ENCODE measurements at places on chromosomes 13 and 19.

- no peak for DNase-seq
Observed at GRCh38 chr13:94212196-94212595, 267.3 kb downstream of the DCT start.

- DNase-seq: no peak
Observed at GRCh38 chr13:100298116-100298681, 209.3 kb downstream of the PCCA start.

- DNase-seq: no peak
Observed at GRCh38 chr19:46802152-46802551, 13.8 kb upstream of the SLC1A5 start.

GRCh38 chr19:55321466-55322137 is 3.5 kb downstream of the TMEM150B start:
- DNase-seq: no peak

GRCh38 chr13:114166381-114167131 is 12.5 kb upstream of the CFAP97D2 start:
- DNase-seq: no peak

DNA sequence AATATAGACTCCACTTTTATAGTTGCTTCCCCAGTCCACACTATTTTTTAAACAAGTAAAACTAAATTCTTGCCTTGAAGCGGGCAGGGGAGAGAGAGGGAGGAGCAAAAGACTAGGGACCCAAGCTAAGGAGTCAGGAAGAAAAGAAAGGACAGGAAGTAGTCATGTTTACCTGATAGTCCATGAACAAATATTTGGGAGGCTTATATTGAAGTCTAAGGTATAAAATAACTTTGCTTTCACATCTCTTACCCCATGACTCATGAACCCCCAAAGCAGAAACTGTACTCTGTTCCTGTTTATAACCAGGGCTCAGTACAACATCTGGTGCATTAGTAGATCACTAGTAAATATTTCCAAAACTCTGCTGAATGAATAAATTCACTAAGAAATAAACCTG is 67.3 kb downstream of the ZAR1L start:
- no peak for DNase-seq

DNA sequence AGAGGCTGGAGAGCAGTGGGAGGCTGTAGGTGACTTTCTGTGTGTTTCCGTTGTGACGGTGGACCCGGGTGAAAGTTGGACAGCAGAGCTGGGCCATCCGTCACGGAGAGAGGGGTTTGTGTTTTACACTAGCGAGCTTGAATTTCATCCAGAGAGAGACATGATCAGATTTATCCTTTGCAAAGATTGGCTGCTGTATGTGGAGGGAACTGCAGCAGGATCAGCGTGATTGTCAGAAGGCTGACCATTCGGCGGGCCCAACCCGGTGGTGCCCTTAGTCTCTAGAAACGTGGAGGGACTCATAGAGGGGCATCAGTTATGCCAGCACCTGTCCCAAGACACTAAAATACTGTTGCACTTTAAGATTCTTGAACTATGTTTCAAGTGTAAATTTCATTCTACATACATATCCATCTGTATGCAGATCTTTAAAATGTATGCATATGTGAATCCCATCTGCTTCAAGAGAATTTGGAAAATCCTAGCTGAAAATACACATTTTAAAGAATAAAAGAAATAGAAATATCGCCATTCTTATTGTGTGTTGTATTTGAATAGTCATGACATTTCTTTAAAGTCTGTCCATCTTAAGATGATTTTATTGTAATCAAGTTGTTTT is 7.0 kb downstream of the FAM124A start:
- no peak for DNase-seq

DNA sequence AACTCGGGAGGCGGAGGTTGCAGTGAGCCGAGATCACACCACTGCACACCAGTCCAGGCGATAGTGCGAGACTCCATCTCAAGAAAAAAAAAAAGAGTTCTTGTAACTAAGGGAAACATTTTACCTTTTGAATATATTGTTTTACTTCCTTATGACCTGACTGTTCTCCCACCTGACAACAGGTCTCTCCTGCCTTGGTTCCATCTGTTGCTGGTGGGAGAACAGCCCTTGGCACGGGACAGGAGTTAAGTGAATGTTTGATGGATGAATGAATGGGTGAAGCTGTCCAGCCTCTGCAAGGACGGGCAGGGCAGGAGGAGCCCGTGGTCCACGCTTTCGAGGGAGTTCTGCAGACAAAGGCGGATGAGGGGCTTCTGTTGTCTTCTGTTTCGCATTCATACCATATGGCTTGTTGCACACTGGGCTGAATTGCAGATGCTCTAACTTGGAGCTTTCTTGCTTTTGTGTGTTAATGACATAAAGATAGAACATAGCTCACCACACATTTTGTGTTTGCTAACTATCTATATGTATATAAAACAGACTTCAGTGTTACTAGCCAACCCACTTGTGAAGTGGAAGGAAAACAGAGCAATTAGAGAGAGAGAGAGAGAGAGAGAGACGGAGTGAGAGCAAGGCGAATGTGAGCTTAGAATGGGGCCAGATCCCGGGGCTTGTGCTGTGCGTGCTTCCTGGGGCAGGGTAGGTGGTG is 16.2 kb upstream of the CCNE1 start:
- DNase-seq: no peak

DNA sequence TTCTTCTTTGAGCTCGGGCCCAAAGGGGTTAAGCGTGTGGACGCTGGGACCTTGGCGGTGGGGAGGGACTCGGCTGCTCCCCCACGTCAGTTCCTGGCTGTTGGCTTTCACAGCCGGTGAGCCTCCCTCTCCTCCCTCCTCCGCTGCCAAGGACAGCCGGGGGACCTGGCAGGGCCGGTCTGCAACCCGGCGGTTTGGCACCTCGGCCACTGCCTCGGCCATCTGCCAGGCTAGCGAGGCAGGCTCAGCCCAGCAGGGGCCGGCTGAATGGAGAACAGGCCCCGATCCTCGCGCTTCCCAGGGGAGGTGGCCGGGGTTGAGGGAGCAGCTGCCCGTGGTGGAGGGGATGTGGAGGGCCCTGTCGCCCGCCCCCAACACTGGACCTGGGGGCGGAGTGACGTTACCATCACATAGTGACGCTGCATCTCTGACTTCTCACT is 5.0 kb downstream of the TLE5 start:
- DNase-seq: no peak

DNA sequence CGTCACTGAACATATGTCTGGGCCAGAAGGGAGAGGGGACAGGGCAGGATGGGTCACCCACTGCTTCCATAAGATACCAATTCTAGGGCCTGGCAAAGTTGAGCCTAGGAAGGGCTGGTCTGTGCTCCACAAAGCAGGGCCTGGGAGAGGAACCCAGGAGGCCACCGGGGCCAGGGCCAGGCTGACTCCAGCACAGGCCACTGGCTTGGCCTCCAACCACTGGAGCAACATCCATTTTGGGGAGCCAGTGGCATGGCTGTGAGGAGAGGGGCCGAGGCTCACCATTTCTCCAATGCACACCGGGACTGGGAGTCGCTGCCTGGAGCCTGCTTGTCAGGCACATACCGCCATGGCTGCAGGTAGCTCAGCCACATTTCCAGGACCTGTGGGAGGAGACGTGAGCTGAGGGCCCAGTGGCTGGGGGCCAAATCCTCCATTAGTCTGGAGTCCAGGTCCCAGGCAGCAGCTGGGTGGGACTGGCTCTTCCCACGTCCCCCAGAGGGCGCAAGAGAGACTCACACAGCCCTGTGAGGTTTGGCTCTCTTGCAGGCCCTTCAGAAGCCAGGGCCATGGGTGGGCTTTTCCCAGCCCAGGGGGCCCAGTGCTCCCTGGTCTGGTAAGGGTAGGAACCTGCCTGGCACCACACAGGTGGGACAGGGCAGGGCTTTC is 27.7 kb downstream of the TUBA3C start:
- DNase-seq: no peak

DNA sequence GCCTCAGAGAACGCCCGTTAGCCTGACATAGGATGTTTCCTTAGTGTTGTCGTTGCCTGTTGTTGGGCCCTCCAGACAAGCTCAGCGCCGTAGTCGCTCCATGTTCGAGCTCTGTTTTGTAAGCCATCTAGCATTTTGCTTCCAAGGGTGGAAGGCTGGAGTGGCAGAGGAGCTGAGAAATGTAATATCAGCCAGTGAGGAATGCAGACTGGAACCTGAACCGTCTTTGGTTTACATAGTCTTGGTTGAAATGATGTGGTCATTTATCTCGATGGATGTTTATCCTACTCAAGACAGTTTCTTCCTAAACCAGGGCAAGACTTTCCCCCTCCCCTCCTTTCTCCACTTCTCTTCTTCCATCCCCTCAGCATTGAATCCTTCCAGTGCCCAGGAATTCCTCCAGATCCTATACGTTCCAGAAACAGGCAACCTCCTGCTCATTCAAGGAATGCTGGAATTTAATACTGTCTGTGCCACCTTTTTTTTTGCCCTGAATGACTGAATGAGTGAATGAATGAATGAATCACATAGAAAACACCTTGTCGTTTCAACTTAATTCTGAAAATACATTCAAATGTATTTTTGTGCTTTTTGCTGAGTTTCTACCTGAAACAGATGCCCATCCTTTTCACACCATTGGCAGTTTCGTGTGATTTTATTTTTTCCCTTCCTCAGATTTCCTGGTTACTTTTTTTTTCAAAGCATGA is 109.5 kb upstream of the MBNL2 start:
- no peak for DNase-seq

GRCh38 chr13:37491661-37492060 is 106.9 kb downstream of the POSTN start:
- no peak for DNase-seq

GRCh38 chr13:60619461-60619860 is 222.4 kb downstream of the TDRD3 start:
- DNase-seq: no peak

DNA sequence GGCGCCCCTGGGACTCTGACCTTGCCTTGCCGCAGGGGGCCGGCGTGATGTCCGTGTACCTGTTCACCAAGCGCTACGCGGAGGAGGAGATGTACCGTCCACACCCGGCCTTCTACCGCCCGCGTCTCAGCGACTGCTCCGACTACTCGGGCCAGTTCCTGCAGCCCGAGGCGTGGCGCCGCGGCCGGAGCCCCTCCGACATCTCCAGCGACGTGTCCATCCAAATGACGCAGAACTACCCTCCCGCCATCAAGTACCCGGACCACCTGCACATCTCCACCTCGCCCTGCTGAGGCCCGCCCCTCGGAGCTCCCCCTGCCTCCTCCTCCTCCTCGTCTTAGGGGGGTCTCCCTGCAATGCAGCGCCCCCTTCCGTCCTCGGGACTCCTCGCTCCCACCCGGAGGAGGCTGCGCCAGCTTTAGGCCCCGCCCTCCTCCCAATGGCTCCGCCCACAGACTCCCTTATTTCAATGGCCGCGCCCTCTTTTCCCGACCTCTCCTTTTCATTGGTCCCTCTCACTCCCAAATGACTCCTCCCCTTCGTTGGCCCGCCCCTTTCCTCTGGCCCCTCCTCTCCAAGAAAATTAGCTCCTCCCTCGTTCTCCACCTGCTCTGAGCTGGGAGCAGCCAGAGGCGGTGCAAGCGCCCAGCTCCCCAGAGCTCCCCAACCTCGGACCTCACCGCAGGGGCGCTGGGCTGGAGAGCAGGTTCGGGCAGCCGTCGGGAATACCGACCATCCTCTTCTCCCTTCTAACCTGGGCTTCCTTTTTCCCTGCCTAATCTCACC is 20.5 kb upstream of the CACNG8 start:
- no peak for DNase-seq

DNA sequence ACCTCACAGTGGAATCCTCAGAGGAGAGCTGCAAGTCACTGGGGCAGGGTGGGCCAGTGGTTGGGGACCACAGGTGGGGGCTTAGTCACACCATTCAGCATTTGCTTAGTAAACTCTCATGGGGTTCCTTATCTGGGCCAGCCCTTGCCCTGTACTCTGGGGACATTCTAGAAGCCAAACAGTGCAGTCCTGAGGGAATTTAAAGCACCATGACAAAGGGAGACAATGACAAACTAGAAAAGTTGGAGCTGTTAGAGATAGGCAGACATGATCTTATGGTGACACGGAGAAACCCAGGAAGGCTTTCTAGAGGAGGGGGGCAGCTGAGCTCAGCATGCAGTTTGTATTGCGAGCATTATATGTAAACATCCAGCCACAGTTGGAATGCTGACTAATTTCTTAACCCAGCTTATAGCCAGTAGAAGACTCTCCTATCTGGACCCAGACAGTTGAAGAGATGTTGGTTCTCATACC is 87.6 kb downstream of the ZNF429 start:
- no peak for DNase-seq
